ENCODE measurements at places on chromosomes 5 and 9.

DNA sequence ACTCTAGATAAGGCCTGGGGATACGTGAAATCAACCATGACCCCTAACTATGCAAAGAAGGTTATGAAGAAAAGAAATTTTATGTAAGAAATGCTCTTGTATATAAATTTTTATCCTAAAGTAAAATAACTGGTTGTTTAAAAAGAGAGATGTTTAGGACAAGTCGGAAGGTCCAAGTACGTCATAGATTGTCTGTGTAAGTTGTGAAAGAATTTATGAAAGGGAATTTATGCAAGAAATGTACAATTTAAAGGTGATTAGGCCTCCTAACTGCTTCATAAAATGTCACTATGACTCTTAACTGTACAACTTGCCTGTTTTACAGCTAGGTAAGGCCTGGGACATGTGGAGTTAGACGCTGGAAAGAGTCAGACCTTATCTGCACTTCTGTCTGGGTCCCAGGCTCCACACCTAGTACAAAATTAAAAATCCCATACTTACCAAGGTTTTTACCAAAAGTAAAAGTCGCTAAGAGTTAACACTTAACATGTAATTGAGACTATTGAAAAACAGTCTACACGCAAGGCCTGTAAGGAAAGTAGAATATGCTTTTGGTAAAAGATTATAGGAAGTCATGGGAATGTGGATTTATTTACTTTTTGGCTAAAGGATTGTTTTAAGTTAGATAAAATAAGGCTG is 77.4 kb downstream of the KIAA0825 start:
- no peak for DNase-seq

GRCh38 chr5:97476852-97477534 is 293.9 kb upstream of the RIOK2 start:
- no peak for DNase-seq

DNA sequence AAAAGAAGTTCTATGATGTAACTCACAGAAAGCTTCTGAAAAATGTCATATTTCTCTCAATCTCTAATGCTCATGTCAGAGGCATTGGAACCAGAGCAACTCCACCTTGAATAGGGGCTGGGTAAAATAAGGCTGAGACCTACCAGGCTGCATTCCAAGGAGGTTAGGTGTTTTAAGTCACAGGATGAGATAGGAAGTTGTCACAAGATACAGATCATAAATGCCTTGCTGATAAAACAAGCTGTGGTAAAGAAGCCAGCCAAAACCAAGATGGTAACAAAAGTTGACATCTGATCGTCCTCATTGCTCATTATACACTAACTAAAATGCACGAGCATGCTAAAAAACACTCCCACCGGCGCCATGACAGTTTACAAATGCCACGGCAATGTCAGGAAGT is 411.1 kb upstream of the GRIA1 start:
- DNase-seq: no peak

GRCh38 chr9:137435980-137436760 is 5.0 kb downstream of the ENTPD8 start:
- no peak for DNase-seq

GRCh38 chr9:108142504-108143201 is 653.1 kb upstream of the KLF4 start:
- DNase-seq: no peak

- DNase-seq: no peak
Measured at GRCh38 chr5:169171515-169171914, 129.4 kb downstream of the SLIT3 start.
